ENCODE measurements at places on chromosomes 5 and 9. TPM values are rescaled to one million over a fixed set of nuclear protein-coding genes. Genes with fewer than 3 reads are reported as not detected.

DNA sequence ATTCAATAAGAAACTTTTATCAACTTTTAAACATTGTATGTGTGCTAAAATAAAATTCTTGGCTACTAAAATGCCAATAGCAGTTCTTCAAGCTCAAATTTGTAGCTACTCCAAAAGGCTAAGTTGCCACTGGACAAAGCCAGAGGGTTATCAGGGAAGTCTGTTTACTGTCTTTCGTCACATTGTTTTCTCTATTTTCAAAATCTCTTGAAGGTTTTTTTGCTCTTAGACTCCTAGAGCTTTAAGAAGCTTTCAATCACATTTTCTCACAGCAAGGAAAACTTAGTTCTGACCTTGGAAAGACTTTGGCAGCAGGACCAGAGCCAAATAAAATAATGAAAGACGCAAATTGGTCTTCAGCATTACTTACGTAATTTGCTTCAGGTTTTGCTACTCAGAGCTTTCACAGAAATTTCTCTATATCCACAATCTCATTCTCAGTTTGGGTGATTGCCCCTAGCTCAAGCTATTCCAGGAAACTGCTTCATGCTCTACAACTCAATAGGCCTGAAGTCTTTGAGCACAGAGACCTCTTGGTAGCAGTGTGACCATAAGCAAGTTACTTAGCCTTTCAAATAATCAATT lies 257.7 kb downstream of the GABRG2 start:
- no peak for DNase-seq

Gene AGXT2
- total RNA-seq: not detected

Gene NR4A3
- 9.0 TPM for total RNA-seq

GRCh38 chr5:105836268-105836667 lies 1834.5 kb downstream of the EFNA5 start:
- DNase-seq: no peak

Gene SH3TC2
- total RNA-seq: 1.5 TPM

GRCh38 chr9:6611865-6612264 lies 33.7 kb downstream of the GLDC start:
- DNase-seq: no peak

DNA sequence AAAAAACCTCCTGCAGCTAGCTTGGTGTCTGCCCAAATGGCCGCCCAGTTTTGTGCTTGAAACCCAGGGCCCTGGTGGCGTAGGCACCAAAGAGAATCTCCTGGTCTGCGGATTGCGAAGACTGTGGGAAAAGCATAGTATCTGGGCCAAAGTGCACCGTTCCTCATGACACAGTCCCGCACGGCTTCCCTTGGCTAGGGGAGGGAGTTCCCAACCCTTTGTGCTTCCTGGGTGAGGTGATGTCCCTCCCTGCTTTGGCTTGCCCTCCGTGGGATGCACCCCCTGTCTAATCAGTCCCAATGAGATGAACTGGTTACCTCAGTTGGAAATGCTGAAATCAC lies 83.0 kb upstream of the JAK2 start:
- no peak for DNase-seq

All from upper lobe of left lung (tissue), 6 donors.